ENCODE measurements at places on chromosomes 3 and 15.
A peak's percentile ranks its signal among the peaks of the same experiment; 100 is the strongest.

DNA sequence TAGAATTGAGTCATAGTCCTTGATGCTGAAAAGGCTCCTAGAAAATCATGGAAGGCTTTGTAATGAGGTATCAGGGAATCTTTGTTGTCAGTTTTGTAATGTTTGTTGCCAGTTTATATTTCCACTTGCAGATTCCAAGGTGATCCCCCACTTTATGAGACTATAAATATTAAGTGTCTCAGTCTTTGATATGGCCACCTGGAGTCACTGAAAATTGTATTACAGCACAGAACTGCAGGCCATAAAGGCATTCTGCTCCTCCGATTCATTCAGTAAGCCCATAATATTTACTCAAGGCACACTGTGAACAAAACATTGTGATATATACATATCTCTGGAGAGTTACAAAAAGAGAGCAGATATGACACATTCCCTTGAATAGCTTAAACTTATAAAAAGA is 457.8 kb upstream of the ZNF385D start:
- no peak for DNase-seq

DNA sequence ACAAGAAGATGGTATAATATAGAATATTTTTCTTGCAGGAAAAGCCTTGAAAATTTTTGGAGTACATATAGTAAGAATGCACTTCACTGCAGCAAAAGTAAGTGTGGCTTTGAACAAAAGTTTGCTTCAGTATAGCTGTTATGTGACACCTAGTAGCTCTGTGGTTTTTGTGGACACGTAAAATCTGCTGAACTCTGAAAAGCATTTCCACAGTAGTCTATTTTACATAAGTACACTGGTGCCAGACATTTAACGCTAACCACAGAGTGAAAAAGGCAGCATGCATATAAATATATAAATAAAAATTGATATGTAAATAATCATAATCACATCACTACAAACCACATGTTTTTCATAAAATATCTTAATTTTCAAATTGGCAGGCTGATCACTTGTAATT is 39.8 kb downstream of the CGGBP1 start:
- DNase-seq: no peak

GRCh38 chr3:160709477-160710182 is 32.7 kb downstream of the ARL14 start:
- no peak for DNase-seq

GRCh38 chr3:143831994-143832393 is 16.3 kb downstream of the SLC9A9 start:
- no peak for DNase-seq

DNA sequence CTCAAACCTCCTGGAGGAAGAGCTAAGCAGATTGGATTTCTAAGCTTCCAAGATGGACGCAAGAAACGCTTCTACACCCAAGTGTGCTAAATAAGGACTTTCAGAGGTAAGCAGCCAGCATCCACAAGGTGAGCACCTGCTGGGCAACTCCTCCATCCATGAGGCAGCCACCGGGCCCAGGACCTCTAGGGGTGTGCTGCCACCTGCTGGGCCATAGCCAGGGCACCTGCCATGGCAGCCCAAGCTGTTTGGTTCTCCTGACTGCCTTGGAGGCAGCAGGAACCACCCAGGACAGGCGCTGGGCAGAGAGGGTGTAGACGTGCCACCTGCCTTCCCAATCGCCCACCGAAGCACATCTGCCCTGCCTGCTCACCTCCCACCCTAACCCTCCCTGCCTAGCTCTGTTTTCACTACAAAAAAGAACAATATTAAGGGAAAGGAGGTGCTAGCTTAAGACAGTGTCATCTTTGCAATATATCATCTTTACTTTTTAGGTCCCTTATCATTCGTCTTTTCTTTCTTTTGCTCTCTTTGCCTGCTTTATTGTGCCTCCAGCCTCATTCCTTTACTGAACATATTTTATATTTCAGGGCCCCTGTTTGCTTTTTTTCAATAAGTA is 12.9 kb downstream of the C15orf62 start:
- DNase-seq: peak; percentile 42

- DNase-seq: no peak
Observed at GRCh38 chr15:60652245-60652644, 173.3 kb upstream of the ICE2 start.

DNA sequence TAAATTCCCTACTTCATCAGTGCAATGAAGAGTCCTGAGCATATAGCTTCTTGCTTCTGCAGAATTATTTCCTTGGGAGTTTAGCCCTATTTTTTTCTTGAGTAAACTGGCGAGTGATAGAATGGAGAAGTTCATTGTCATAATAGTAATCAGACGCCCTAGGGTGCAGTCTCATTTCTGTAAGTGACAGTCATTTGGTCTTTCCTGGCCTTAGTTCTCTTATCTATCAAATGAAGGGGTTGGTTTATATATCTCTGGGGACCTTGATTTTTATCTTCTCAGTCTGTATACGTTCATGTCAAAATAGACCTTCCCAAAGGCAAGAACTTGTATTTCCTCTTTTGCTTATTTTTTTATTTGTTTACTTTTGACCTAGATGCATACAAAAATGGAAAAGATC is 9.9 kb upstream of the ALPK3 start:
- DNase-seq: no peak

- DNase-seq: no peak
Observed at GRCh38 chr15:40306908-40307307, 827 bp downstream of the PLCB2 start.

- no peak for DNase-seq
Observed at GRCh38 chr3:56379723-56380287, 88.5 kb downstream of the ERC2 start.

- DNase-seq: no peak
Observed at GRCh38 chr15:75785771-75786574, 57.3 kb upstream of the UBE2Q2 start.

DNA sequence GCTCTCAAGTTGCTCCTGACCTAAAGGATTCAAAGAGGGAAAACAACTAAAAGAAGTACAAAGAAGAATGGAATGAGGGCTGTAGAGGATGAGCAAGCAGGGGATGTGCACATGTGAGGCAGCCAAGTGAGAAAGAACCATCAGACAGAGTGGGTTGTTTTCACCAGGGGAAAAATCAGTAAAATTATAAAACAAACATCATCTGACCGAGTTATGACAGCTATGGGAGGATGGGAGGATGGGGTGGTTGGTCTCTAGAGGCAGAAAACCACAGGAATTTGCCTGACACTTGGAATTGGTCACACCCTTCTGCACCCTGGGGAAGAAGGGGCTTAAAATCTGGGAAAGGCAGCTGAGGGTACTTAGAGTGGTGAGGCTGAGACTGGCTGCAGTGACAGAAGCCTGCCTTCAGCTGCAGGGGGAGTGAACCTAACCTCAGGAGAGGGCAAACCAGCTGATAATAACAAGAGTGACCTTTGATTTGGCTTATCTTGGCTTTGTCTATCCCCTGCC is 10.1 kb downstream of the ARHGAP31 start:
- no peak for DNase-seq

- no peak for DNase-seq
Observed at GRCh38 chr3:542021-542420, 345.5 kb downstream of the CHL1 start.

DNA sequence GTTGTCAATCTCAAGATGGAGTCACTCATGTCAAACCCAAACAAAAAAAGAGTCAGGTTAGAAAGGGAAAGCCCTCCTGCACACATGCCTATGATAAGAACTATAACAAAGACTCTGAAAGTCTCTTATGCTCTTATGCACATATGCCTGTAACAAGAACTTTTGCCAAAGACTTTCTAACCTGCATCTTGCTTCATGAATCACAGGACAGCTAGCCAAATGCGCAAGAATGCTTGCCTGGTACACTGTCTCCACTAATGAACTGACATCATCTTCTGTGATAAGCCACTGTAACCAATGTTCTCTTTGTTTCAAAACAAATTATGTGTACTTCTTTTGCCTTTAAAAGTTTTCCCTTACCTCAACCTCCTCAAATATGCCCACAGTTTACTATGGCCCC is 18.2 kb upstream of the EHHADH start:
- DNase-seq: no peak

DNA sequence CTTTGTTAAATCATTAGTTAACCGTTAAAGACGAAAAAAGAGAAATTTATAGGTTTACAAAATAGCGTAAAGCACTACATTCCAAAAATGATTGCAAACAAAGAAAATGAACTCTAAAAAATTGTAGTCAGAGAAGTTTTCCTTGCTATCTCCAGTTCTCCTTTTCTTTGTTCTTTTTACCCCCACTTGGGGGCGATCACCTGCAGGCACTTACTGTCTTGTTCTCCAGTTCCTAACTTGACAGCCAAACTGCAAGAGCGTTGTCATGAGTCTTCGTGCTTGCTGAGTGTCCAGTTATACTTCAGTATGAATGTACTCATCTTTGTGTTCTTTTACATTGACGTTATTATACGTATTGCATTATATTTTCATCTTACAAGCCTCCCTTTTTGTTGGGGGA is 54.5 kb downstream of the CHD2 start:
- DNase-seq: no peak

DNA sequence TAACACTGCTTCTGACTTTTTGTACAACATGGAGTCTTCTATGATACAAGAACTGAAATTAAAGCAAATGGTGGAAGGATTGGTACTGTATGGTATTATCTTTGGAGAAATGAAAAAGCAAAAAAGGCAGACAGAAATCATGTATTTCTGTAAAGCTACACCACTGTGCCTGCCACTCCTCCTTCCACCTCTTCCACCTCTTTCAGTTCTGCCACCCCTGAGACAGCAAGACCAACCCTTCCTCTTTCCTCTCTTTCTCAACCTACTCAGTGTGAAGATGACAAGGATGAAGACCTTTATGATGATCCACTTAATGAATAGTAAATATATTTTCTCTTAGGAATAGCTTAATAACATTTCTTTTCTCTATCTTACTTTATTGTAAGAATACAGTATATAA is 57.0 kb downstream of the CD200 start:
- DNase-seq: no peak

Data from femur (tissue), 1 donor.